ENCODE measurements at places on chromosomes 1 and 21.

- no peak for DNase-seq
Observed at GRCh38 chr1:217133092-217133491, 409.9 kb upstream of the ESRRG start.

DNA sequence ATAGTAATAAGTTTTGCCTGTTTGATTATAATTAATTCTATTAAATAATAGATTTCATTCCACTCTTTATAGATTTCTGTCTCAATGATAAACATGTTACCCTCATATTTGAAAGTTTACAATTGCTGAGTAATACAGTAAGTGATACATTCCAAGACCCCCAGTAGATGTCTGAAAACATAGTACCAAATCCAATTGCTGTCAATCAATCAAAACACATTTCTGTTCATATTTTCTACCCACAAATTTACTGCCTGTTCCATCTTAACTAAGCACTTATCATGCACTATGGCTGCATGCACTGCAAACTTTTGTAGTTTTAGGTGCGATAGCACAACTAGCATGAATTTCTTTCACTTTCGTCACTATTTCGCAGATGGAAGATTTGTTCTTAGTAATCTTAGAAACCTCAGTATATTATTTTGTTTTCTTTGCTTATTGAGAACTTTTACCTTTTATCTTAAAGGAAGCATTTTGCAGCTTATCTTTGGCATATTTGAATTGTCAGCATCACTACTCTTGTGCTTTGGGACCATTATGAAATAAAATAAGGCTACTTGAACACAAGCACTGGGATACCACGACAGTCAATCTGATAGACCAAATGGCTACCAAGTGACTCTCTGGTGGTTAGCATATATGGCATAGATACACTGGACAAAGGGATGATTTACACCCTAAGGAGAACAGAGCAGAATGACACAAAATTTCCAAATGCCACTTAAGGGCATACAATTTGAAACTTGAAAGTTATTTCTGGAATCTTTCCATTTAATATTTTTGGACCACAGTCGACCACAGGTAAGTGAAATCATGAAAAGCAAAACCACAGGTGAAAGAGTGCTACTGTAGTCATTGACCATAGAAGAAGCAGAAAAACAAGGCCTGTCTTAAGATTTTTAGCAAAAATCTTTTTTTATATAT is 67.6 kb downstream of the RGS13 start:
- DNase-seq: no peak

DNA sequence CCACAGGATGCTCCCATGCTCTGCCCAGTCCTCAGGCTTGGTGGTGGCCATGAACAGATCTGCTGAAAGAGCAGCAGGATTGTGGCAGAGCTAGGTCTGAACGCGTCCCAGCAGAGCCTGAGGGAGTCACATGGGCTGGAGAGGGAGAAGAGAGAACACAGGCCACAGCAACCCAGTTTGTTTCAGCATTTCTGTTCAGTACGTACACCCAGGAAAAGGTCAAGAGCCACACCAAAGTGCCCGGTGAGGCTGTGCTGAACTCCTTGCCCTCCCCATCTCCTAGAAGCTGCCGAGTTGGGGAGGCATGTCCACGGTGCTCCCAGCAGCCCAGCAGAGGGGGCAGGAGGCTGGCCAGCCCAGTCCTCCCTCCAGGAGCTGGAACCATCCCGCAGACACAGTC is 5.5 kb downstream of the PKP1 start:
- no peak for DNase-seq

DNA sequence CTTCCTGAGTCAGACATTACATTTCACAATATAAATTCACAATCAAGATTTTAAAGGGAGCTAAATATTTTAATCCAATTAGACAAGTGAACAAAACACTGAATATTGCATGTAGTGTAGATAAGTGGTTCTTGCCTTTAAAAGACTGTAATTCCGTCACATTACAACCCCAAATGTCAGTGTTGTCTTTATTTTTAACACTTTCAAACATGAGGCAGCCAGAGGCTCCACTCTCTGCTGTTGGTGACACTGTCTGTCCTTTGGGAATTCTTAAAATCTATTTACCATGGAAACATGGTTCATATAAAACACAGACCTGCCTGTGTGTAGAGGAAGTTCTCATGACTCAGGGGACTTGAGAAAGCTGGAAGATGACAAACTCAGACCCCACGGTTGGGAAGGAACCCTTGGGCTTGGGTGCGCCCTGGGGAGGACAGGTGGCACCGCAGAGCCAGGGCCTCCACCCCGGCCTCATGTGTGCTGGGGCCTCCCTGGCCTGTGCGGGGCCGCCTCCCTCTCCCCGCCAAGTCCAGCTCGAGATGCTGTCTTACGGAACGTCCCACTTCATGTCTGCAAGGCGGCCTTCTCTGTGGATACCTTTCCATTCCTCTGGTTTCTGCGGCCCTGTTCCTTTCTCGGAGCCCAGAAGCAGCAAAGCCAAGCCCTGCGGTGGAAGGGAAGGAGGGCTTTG is 239.0 kb downstream of the SDCCAG8 start:
- DNase-seq: no peak

DNA sequence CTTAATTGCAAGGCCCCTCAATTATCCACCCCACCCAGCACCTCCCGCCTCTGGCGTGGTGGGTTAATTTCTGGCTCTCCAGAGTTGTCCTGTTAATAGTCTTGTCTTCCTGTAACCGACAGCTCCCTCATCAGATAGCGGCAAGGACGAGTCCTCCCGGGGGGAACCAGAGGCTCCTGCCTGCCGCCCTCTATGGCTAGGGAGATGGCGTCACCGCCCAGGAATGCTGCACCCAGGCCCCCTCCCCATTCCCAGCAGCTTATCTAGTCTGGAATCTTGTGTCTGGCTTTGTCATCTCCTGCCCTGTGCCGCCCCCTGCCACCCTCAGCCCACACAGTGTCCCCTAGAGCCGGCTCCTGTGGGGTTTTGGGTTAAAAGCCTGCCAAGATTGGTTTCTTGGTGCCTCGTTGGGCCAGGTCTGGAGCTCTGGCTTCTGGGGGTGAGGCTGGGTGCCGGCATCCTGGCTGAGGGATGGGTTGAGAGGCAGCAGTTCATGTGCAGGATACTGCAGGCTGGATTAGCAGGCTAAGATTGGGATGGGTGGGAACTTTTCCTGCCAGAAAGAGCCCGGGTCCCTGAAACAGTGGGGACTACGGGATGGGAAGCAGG is 48.8 kb downstream of the EDN2 start:
- no peak for DNase-seq

Measured in stimulated activated naive CD8-positive, alpha-beta T cell treated with anti-CD3 and anti-CD28 coated beads, Interleukin-15, Interleukin-2, amounts not matched to agents 100 U/mL and 50 U/mL, for 24 hours (primary cell).